Stimulated activated CD4-positive, alpha-beta T cell treated with anti-CD3 and anti-CD28 coated beads, TNF-alpha, amount 100 ng/mL, for 1 hour (primary cell): ENCODE measurements at places on chromosomes 7 and 10.

GRCh38 chr7:44046321-44047061 is 2.0 kb downstream of the DBNL start:
- DNase-seq, result no peak

DNA sequence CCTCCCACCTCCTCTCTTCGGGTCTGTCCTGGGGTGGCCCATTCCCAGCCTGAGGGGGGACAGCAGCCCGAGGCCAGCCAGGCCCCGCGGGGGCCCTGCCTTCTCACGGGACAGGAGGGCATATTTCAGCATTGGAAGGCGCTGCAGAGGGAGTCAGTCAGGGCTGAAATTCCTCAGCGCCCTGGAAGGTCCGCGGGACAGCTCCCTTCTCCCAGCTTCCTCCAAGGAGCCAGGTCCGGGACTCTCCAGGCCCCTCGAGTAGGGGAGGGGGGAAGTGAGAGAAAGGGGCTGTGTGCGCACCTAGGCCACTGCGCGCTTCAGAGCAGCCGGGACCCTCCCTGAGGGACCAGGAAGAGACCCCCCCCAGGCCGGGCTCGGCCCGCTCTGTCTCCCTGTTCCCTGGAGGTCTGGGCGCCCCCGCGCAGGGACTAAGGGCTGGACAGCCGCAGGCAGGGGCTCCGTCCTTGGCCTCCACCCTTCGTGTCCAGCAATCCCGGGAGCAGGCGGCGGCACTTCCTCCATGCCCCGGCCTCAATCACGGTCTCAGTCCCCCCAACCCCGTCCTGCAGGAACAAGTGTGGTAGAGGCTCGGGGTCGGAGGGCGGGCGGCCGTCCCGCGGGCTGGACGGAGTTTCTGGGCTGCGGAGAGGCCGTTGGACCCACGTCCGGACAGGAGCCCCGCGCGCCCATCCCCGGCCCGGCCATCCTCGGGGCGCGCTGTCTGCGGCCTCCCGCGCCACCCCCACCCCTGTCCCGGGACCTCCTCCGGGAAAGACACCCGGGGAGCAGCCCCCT is 6.0 kb upstream of the ELFN1 start:
- DNase-seq, result no peak

DNA sequence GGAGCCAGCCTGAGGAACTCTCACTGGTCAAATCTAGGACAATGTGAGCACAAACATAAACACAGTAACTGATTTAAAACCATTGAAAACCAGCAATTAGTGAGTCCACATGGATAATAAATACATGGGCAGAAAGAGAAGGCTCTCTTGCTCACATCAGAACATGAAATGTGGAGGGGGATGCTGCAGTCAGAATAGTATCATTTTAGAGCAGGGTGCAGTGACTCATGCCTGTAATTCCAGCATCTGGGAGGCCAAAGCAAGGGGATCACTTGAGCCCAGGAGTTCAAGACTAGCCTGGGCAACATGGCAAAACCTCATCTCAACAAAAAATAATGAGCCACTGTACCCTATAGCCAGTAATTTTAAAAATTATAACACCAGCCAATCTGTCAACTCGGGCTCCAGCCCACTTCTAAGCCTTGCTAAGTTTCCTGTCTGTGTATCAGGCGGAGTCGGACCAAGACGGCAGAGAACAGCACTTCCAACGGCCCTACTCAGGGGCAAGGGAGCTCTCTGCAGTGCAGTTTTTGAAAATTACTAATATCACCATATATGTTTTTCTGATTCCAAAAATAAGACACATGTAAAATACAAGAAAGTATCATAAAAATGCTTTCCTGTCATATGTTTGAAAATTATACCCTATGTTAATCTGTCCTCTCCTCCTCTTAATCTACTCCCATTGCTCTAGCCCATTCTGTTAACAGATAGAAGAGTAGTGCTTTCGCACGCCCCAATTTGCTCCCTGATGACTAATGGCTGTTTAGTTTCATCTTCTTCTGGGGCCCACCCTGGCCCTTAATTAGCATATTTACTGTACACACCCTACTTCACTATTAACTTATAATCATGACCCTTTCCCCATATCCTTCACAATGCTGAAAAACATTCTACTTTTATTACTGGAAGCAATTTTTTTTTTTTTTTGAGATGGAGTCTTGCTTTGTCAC is 17.1 kb downstream of the URGCP start:
- no peak for DNase-seq

GRCh38 chr7:36082216-36082615 is 70.8 kb upstream of the EEPD1 start:
- no peak for DNase-seq

DNA sequence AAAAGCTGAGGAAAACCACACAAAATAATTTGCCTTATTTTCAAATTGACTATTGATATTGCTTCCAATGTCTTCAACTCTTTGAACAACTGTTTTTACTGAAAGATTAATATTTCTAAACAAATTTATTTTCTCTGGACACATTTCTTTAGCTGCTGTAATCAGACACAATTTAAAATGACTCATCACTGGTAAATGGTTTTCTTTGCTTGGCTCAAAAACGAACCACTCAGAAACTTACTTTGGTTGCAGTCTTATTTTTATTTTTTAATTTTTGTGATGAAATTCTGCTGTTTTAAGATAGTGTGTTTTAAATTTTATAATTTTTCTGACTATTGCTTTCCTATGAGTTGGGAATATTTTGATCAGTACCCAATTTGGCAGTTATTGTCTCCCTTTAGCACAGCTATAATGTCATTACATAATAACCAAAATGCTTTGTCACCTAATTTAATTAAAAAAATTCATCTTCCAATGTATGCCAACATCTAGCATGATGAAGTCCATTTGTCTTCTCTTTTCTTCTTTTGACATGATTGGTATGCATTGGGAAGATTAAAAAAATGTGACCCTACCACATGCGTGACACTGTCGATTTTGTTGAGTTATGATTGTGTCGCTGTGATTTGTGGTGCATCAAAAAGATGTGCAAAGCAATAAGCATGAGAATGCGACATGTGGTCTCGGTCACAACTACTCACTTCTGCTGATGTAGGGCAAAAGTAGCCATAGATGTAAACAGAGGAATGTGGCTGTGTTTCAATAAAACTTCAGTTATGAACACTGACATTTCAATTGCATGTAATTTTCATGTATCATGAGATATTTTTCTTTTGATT is 222.3 kb downstream of the SUGCT start:
- no peak for DNase-seq

DNA sequence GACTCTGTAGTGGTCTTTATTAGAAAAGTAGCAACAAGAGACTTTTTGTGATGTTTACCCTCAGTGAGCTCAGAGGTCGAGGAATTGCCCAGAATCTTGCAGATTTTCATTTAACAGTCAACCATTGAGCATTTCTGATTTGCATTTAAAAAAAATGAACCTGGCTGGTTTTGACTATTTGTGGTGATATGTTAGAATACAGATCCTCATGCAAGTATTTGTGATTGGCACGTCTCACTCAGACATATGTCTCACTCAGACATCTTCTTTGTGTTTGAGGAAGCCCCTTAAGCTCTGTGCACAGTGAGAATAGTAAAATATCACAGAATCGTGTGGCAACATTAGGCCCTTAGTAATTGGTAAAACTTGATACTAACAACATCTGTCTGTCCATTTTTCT is 113.2 kb downstream of the SND1 start:
- DNase-seq, result no peak

DNA sequence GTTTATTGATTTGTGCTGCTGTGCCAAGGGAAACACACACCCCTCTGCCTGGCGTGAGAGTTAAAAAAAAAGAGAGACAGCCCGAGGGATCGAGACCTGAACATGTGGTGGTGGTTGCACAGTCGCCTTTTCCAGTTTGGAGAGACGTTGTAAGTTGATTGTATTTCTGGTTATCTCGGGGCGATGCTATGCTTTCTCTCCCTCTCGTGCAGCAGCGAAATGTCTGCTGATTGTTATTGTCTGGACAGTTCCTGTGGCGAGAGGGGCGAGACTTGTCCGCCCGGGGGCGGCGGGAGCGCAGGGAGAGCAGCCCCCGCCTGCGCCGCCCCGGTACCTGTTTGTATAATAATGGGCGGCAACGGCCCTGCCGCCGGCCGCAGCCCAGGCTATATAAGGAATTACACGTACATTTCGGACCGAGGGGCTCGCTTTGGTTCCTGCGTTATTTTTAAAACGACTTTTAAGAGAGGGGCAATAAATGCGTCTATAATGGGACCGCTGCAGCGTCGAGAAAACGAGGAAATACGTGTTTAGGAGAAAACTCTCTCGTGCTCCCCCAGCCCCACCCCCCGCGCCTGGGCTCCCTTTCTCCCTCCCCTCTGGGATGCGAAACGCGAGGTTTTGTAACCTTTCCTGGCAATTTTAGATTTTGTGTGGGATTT is 1.7 kb downstream of the ZEB1 start:
- DNase-seq, result no peak

- no peak for DNase-seq
These were observed 1.8 kb upstream of the INTS1 start for GRCh38 chr7:1505731-1506550.

GRCh38 chr10:76117949-76118348 is 686.5 kb downstream of the LRMDA start:
- DNase-seq, result no peak

DNA sequence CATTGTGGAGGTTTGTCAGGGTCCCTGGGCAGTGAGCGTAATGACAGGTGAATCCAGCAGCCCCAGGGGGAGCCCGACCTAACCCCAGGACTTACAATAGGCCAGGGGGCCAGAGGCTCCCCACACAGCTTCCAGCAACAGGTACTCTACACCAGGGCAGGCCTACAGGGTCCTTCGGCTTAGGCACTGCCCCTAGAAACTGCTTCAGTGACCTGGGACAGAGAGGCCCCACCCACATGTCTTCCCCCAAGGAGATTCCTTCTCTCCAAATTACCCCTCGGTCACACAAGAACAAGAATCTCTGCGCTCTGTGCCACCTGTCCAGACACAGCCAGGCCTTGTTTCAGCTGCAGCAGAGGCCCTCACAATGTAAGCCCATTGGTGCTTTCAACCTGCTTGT is 24.4 kb downstream of the SKIDA1 start:
- no peak for DNase-seq

DNA sequence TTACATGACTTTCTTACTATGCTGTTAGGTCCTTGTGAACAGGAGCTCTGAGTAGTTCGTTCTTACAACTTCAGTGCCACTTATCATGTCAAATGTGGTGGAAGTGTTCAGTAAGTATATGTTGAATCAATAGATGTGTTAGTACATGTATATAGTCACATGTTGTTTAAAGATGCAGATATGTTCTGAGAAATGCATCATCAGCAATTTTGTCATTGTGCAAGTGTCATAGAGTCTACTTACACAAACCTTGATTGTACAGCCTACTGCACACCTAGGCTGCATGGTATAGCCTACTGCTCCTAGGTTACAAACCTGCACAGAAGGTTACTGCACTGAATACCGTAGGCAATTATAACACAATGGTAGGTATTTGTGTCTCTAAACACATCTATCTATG is 174.8 kb downstream of the GPR37 start:
- DNase-seq, result no peak

- no peak for DNase-seq
These were observed 172.4 kb downstream of the LRRC4 start for GRCh38 chr7:127858915-127859189.

DNA sequence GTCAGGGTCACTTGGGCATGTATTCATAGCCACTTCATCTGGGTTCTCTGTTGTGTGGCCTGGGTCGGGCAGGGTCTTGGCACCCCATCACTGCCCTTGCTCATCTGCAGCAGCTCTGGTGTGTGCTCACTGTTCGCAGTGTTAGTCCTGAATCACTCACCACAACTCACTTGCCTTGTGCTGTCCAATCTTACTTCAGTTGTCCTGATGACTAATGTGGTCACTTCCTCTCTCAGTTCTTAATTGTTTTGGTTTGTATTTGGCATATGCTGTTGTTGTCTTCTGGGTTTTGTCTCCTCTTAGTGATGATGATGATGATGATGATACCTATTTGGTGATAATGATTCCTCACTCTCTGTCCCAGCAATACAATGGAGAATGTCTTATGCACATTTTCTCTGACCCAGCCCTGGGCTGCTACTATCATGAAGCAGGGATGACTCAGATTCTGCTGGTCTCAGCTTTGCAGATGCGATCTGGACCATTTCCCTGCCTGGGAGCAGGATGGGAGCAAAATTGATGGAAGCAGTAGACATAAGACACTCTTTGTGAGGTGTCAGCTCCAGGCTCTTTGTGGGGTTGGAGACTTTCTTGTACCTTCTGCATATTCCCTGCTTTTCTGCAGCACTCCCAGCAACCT is 17.0 kb downstream of the ADRA2A start:
- no peak for DNase-seq

DNA sequence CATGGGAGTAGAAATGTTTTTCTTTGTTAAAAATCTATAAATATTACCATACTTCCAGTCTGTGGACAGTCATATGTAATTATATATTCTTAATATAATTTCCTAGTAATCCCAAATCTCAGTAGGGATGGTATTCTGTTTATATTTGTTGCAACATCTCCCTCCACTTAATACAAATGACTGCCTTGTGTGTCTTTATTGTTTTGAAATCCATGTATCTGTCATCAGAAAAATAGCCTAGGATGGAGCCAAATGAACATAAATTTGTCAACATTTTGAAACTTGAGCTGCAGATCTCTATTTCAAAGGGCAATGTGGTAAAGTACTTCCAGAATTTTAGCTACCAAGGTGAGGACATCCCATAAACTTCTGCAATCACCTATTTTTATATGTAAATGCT is 290.7 kb downstream of the TSPAN12 start:
- no peak for DNase-seq

DNA sequence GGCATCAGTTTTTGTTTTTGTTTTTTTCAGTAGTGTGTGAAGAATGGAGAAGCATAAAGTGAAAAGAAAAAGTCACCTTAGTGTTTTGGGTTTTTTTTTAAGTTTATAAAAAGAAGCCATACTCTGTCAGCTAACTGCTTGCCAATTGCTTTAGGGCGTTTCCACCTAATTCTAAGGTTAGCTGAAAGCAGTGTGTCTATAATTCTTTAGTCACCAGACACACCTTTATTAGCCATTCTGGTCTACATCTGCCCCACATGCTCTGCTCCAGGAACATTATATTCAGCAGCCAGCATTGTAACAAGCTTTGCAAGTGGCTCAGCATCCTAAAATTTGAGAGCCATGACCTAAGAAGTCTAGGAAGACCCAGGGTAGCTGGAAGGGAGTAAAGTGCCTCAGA is 14.1 kb upstream of the SLC16A12 start:
- DNase-seq, result no peak

- peak; percentile 7 for DNase-seq
These were observed 26.5 kb downstream of the NDUFB2 start for GRCh38 chr7:140723006-140723405.

DNA sequence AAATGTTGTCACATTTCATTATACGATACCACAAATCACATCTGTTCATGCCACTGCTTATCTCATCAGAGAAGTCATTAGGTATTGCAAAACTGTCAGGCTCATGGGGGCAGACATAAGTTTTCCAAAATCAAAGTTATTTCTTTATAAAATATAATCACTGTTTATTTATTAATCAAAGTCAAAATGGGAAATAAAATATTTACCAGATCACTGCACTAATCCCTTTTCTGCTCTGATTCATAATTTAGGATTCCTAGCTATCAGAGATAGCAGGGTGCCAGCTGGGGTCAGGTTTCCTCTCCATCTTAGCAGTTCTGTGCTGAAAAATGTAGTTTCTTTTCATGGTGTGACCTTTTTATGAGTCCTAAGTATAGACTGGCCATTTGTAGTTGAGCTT is 117.7 kb upstream of the LANCL2 start:
- DNase-seq, result no peak

- DNase-seq, result no peak
These were observed 889.9 kb upstream of the C7orf33 start for GRCh38 chr7:147700702-147701101.

GRCh38 chr7:135428879-135429278 is 81.0 kb downstream of the CNOT4 start:
- DNase-seq, result no peak

GRCh38 chr10:31977440-31978155 is 49.0 kb upstream of the ARHGAP12 start:
- no peak for DNase-seq

- DNase-seq, result no peak
These were observed 542.9 kb upstream of the GALNT17 start for GRCh38 chr7:70589010-70589409.
